Upper lobe of right lung (tissue), 1 donor: ENCODE measurements at places on chromosomes 2 and 18. TPM values are rescaled to one million over a fixed set of nuclear protein-coding genes. Genes with fewer than 3 reads are reported as not detected.

The LRP2 gene
- total RNA-seq, result 36.6 TPM

- no peak for DNase-seq
Observed at GRCh38 chr18:37298816-37299215, 266.8 kb downstream of the CELF4 start.

- no peak for DNase-seq
Observed at GRCh38 chr2:84292545-84292944, 166.5 kb downstream of the SUCLG1 start.

The TUBA4A gene
- 45.4 TPM for total RNA-seq

DNA sequence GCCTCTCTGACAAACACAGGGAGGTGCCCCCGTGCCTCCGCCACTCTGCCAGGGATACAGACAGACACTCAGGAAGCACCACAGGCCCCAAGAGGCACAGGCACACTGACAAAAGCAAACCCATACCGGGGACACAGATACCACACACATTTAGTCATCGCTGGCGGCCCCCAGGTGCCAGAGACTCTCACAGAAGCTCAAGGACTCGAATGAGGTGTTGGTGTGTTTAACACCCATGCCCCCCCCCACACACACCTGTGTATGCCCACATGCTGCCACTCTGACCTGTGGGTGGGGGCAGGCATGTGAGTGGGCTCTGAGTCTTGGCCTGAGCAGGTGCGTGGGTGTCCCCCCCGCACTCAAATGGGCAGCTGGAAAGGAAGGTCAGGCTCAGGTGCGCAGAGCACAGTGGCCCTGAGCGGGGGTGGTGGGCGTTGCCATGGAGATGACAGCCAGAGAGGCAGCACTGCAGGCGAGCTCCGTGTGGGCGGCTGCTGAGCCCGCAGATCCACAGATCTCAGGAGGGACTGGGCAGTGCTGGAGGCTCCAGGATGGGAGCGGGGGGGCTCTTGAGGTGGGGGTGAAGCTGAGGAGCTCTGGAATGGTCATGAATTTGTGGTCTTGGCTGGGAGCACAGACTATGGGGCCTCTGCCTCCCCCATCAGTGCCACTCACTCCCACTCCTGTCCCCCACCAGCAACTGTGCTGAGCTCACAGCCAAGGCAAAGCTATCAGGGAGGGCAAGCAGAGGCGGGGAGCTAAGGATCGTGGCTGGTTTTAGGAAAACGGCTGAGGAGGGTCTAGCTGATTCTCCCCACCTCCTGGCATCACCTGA, 73.9 kb upstream of the TAF1B start:
- peak; percentile 65 for DNase-seq

DNA sequence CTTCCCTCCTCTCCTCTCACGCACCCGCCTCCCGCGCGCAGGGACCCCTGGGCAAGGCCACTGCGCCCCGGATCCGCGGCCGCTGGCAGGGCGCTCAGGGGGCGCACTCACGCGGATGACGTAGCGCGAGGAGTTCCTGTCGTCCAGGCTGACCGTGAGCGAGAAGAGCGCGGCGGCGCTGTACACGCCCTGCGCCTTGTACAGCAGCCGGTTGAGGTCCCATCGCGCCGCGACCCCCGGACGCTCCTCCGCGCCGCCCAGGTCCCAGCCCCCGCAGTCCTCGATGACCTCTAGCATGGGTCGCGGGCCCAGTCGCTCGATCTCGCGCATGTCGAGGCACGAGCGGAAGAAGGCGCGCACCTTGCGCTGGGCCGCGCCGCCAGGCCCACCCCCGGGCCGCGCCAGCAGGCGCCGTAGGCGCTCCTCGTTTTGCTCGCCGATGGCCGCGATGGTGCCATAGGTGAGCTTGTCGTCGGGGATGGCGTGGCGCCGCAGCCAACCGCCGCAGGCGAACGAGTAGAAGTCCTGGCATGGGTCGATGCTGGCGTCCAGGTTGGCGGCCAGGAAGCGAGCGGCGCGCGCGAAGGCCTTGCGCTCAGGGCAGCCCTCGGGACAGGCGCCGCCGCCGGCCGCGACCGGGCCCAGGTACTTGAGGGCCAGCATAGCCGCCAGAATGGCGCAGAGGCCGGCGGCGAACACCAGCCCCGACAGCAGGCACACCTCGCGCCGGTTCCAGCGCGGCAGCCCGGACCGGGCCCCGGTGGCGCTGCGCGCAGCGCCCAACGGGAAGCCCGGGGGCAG, 1.7 kb downstream of the ECEL1 start:
- peak; percentile 61 for DNase-seq

- no peak for DNase-seq
Observed at GRCh38 chr2:9842487-9843228, 616 bp upstream of the TAF1B start.

- DNase-seq, result no peak
Observed at GRCh38 chr2:159098921-159099411, 130.5 kb downstream of the TANC1 start.

- DNase-seq, result no peak
Observed at GRCh38 chr2:16655905-16656642, 9.6 kb downstream of the CYRIA start.

The CFC1 gene
- total RNA-seq, result 0.38 TPM

- no peak for DNase-seq
Observed at GRCh38 chr18:9965711-9966624, 52.2 kb downstream of the VAPA start.

The COLEC12 gene
- 55.2 TPM for total RNA-seq

The C2orf66 gene
- 0.38 TPM for total RNA-seq

GRCh38 chr2:216370961-216371712, 1.1 kb downstream of the MARCHF4 start:
- DNase-seq, result no peak

DNA sequence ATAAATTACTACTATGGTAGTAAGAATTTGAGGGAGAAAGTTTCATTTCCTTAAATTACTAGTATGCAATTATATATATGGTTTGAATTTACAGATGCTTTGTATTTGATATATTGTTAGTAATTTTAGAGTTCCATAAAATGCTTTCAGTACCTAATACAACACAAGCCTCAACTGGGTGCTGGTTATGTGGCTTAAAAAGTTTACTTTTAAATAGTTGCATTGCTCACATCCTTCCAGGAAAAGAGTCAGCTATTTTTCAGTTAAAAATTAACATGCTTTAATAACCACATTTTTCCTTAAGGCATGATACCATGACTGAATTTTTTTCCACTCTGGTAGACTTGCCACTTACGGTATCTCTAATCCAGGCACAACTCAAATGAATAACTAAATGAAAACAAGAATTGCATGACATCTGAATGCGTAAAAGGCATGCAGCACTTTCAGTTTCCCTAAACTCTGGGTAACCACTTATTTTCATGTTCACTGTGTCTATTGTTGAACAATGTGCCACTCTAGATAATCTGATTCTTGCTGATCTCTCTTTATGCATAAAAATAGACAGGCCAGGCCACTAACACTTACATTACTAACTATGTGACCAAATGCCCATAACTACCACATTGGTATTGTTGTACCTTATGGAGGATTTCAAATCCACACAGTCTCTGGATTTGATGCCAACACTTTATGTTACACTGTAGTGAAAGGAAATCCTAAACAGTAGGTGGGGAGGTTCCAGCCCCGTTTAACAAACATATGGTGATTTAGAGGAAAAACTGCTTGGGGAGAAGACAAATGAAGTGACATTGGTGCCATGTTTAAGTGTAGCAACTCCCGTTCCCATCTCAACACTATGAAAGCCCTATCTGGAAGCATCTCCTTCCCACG, 35.5 kb upstream of the SLC35F5 start:
- no peak for DNase-seq

DNA sequence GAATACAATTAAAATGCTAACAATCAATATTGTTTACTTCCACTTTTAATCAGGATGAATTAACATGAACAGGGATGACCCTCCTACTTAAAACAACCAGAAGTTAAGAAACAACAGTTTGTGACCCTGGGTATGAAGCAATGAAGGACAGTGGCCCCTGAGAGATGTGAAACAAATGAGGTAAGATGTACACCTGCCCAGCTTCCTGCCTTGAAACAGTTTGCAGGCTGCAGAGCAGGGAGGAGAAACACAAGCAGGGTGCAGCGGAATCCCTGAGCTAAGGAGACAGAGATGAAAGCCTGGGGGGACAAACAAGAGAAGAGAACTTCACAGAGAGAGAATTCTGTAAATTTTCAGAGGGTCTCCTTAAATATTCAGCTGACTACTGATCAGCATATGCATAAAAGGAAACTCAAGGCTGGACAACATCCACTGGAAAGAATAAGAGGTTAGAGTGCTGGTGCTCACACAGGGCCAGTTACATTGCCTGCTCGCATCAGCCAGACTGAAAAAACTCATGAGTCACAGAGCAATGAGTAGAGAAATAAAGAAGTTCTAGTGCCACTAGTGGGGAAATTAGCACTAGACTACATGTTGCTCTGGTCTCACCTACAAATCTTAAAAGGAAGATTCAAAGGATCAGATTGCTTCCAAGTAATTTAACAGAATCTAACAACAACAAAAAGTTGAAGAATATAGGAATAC, 106.4 kb downstream of the PID1 start:
- DNase-seq, result no peak

- no peak for DNase-seq
Observed at GRCh38 chr2:28636491-28636890, 115.1 kb upstream of the PPP1CB start.

DNA sequence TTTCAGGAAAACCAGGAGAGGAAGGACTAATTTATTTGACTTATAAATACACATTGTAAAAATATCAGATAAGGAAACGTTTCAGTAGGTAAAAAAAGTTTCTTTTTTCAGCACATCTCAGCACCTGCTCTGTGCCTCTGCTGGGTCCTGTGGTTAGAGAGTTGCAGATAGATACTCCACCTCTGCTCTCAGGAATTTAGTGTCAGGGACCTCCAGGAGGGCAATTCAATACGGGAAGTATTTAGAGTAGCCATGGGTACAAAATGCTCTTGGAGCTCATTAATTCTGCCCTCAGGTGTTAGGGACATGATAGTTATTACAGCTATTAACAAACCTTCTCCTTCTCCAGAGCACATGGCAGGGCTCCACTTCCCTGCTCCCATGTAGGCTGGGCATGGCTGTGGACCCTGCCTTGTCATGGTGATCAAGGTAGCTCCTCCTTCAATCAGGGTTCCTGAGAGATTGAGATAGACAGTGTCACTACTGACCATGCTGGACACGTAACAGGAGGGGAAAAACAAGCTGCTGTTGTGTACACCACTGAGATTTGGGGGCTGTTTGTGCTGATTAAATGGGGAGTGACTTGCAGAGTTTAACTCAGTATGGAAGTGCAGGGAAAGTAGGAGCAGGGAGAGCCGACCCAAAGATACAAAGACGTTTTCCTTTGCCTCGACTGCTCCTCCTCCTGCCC, 185.6 kb upstream of the COPS8 start:
- no peak for DNase-seq

The HAAO gene
- 6.4 TPM for total RNA-seq

- DNase-seq, result no peak
Observed at GRCh38 chr2:159755788-159756187, 42.2 kb downstream of the CD302 start.

The RAMP1 gene
- 11.1 TPM for total RNA-seq

DNA sequence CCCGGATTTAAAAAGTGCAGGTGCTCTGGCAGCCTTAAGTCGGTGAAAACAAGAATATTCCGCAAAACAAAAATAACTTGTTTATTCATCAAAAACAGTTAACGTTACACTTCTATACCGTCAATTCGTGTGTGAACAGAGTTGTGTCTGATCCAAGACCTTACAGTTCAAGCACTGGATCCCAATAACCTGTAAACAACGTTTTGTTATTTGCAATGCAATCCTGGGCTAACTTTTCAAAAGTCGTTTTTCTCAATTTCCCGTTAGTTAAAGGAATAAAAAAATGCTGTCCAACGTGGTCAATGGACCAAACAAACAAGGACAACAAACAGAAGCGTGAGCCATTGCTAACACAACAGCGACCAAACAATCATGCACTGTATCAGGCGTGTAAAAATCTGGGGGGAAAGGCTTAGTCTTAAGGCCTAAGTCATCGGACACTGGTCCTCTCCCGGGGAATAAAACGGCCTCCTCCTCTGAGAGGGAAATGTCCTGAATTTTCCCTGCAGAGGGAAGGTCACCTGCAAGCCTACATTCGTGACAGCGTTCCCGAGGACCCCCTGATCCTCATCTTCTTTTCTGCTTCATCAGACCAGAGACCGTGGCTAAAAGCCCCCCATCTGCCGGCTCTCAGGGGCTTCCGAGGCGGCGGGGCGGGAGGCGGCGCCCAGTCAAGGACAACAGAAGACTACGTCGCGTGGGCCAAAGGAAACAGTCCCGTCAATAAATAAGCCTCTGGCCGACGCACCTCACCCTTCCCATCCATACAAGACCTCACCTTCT, 490 bp downstream of the NDUFS1 start:
- DNase-seq, result no peak

DNA sequence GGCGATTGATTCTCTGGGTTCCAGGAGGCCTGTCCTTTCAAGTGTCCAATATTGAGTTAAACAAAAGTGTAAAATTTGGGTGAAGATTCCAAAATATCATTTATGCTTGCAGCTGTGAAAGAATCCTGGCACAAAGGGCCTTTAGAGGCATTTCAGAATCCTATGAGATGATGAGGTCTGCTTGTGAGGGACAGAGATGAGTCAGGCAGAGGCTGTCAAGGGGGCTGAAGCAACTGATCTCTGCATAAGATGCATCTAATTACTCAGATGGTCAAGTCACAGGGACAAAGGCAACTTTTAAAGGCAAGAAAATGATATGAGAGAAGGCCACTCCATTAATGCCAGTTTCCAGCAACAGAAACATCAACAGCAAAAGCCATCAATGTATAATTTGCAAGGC, 78.8 kb downstream of the FHOD3 start:
- no peak for DNase-seq

The TRIM54 gene
- not detected for total RNA-seq

GRCh38 chr2:218291318-218292047, 820 bp downstream of the TMBIM1 start:
- DNase-seq, result no peak

- no peak for DNase-seq
Observed at GRCh38 chr2:188382107-188382506, 90.4 kb downstream of the GULP1 start.

GRCh38 chr2:118774458-118775133, 72.9 kb downstream of the EN1 start:
- peak; percentile 67 for DNase-seq

The MERTK gene
- 17.3 TPM for total RNA-seq

The CTAGE1 gene
- not detected for total RNA-seq

The CDH19 gene
- total RNA-seq, result 1.4 TPM

The IGFBP5 gene
- total RNA-seq, result 169 TPM

The TMEM37 gene
- total RNA-seq, result 23.8 TPM
